ENCODE measurements at places on chromosomes 5 and 9. TPM values are rescaled to one million over a fixed set of nuclear protein-coding genes. Genes with fewer than 3 reads are reported as not detected.

- no peak for DNase-seq
These were observed 3.0 kb upstream of the SLC25A48 start for GRCh38 chr5:135831439-135831838.

GRCh38 chr5:119426057-119426456 lies 26.2 kb upstream of the HSD17B4 start:
- no peak for DNase-seq

MPDZ gene
- total RNA-seq = 77.2 TPM

GRCh38 chr5:10199692-10200091 lies 50.0 kb downstream of the ATPSCKMT start:
- no peak for DNase-seq

DNA sequence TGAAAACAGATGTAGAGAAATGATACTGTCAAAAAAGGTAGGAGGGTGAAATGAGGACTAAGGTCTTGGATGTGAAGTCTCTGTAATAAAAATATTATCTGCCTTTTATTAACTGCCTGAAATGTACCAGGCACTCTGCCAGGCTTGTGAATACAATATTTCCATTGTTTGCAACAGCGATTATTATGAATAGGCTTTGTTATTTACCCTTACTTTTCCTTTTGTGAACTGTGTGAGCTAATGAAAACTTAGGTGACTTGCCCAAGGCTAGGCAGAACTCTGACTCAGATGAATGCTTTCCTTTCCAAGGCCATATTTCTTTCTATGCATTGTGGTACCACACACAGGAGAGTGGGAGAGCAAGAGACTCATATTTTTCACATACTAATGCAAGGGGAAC lies 204.1 kb downstream of the CDH12 start:
- DNase-seq = no peak

GRCh38 chr5:119678351-119679028 lies 49.1 kb downstream of the FAM170A start:
- DNase-seq = no peak

- no peak for DNase-seq
These were observed 161.5 kb downstream of the ARL15 start for GRCh38 chr5:54148858-54149257.

GRCh38 chr5:16461782-16462181 lies 3.8 kb downstream of the ZNF622 start:
- DNase-seq = no peak

LVRN gene
- total RNA-seq = 1.3 TPM

DNA sequence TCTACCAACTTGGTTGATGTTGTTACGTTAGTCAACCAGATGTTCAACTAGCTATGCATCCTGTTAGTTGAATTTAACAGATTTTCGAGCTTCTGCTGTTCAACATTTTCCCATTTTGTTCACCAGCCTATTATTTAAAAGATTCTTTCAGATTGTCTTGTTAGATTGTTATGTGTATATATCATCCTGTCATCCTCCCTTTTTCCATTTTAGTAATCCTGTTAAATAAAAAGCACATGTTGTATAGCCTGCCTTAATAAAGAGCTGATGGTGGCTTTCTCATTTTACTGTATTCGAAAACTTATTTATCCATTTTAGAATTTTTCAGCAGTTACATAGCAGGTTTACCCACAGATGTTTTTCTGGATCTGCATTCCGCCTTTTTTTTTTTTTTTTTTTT lies 4.3 kb downstream of the TMEFF1 start:
- no peak for DNase-seq
